Left cardiac atrium (tissue), 4 donors: ENCODE measurements at places on chromosomes 5 and 9.

- no peak for DNase-seq
Observed at GRCh38 chr9:121218357-121219027, 16.8 kb upstream of the RAB14 start.

- DNase-seq, result no peak
Observed at GRCh38 chr9:132804576-132805295, 73.3 kb downstream of the AK8 start.

DNA sequence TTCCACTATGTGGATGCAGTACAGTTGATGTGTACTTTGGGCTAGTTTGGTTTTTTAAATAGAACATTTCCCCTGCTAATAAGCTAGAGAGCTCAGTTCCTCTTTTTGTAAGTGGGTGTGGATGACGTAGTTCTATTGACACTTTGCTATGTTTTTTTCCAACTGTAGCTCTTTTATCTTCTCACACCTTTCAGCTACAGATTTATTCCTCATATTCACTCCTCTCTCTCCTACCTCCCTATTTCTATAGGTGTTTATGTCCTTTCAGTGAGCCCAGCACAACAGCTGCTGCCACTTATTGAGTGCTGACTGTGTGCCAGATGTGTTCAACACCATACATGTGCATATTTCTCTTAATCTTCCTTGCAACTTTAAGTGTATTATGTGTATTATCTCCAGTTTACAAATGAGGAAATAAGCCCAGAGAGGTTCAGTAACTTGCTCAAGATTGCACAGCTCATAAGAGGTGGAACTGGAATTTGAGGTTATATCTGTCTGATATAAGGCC, 215.7 kb downstream of the SEMA6A start:
- no peak for DNase-seq

DNA sequence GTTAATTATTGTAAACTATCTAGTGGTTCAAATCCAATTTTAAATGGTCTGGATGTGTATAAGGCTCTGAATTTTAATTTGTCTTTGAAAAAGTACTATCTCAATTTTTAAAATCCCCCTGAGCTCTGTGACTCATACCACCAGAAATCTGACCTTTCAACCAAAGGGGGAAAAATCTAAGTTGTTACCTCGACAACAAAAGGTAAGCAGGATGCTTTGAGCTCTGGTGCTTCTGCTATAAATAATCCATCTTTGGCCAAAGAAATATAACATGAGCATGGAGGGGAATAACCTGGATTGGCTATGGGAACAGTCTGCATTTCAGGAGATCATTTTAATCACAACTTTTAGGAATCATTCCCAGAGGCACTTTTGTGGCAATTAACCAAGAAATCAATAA, 76.3 kb upstream of the PCSK1 start:
- DNase-seq, result no peak

DNA sequence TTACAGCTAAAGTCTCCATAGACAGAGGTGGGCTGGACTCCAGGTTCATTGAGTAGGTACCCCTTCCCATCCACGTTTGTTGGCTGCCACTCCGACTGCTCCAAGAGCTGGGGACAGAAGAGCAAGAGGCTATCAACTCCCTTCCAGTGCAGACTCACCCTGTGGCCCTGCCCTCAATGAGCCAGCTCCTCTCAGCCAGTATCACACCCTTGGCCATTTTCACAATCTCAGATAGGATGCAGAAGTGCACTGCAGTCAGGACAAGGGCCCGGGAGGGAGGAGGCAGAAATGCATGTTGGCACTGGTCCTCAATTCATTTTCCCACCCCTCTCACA, 6.2 kb downstream of the IRF1 start:
- peak; percentile 25 for DNase-seq

- no peak for DNase-seq
Observed at GRCh38 chr9:128280084-128280622, 4.1 kb downstream of the SWI5 start.

DNA sequence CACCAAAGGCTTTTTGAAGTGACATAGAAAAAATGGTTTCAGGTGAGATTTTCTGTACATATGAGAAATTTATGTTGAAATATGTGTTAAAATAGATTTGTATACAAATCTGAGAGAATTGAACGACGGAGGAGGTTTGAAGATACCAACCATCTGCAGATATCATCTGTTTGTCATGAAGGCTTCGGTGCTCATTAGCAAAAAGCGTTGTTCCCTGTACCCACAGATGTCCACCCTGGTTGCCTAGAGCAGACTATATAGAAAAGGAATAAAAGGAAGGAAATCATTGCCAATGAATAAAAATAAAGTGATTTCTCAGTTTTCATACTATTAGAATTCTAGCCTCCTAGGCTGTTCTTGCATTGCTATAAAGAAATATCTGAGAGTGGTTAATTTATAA, 2262.8 kb upstream of the ACO1 start:
- DNase-seq, result no peak

DNA sequence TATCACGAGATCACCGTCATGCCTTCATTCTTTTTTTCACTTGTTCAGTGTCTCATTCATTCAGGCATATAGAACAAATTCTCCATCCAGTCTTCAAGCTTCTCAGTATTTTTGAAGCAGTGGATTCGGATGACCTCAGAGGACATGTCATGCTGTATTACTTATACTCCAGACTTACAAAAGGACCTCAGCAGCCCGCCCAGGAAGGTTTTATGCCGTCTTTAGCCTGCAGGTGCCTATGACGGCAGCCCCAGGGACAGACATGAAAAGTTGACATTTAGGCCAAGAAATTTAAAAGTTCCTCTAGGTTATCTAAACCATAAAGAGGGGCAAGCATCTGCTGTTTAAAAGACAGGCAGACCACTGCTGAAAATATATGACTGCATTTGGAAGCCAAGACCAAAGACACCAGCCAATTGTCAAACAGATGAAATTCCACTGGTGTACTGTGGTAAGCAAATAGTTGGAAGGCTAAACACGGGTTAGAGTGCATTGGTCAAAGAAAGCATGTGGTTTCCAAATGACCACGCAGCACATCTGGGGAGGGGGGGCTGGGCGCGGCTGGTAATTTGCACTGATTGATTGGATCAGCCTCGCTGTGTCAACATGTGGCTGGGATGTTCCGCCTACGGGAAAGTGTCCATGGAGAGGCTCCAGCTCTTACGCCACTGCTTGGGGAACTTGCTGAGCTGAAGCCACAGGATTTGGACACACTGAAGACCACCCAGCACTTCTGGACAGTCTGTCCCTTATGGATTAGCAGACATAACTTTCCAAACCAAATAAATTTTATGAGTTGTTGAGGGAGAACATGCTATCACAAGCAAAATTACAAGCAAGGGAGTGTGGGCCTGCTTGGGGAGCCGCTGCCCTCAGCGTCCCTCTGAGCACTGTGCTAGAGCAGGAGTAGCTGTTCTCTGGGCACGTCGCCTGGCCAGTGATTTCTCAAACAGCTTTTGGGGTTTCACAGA, 173.6 kb downstream of the FANCC start:
- DNase-seq, result peak; percentile 82

- no peak for DNase-seq
Observed at GRCh38 chr5:76681287-76681686, 34.6 kb upstream of the F2R start.

- no peak for DNase-seq
Observed at GRCh38 chr5:178142642-178143041, 11.0 kb downstream of the NHP2 start.

GRCh38 chr9:107176436-107177151, 106.5 kb upstream of the RAD23B start:
- DNase-seq, result no peak

DNA sequence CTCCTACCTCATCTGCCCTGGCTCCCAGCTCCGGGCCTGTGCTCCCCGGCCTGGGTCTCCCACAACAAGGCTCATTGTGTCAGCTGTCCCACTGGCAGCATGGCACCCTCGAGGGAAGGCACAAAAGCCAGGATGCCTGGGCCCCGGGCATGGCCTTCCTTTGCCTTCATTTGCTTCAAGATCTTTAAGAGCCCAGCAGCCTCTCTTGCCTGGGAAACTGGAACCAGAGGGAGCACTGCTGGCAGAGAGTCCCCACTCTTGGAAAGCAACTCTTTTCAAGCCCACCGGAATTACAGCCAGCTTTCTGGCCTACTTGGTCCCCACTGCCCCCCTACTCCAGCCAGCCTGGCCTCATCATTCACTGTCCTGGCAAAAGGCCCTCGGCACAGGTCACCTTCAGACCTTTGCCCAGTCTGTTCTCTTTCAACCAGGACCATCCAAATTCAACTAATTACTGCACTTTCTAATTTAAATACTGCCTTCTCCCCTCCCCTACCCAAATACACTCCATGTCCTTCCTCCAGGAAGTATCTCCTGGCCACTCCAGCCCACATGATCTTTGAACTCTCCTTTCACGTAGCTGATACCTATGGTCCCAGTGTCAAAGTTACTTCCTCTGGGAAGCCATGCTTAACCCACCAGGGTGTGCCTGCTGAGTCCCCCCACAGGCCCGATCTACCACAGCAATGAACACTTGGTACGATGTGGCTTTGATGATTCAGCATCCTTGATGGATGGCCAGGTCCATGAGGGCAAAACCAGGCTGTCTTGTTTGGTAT, 8.9 kb downstream of the ZER1 start:
- DNase-seq, result no peak

DNA sequence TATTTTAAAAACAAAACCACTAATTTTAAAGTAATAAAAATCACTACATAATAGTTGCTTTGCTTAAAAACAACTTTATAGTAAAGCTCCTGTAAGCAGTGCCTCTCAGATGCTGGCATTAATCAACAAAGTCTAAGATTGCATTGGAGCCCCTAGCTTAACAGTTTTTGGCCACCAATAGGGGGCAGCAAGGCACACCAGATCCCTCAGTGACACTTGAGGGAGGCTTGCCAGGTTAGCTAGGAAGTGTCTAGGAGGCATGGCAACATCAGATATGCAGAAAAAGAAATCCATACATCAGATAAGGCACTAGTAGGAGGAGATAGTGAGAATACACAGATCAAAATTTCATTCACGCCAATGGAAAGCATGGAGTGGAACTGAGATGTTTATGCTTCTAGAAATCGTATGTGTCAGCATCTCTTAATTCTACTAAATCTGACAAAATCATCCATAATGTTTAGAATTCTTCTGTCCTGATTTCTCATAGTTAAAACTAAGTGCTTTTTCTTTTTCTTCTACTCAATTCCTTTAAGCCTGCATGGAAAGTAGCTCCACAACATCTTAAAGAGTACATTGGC, 73.6 kb upstream of the PAM start:
- peak; percentile 77 for DNase-seq

DNA sequence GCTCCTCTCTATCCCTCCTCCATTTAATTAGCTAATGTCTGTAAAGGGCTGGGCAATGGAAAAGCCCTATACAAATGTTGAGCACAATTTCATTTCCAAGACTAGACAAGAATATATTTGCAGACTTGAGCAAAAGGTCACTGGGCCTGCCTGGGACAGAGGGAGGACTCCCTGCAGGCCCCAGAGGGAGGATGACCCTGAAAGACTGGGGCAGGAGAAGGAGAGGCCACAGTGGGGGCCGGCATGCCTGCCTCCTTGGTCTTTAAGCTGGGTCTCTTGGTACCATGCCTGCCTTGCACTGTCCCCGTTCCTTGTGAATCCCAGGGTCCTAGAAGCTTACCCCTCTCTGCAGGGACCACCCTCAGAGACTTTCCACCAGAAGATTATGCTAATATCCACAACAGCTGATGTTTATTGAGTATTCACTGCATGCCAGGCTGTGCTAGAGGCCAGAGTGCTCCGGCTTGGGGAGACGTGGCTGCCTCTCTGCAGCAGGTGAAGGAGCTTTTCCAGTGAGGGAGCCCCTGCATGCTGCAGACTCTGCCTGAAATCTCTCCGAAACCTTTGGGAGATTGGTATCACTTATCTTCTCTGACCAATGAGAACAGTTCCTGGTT, 72.7 kb upstream of the HSPA9 start:
- DNase-seq, result no peak

DNA sequence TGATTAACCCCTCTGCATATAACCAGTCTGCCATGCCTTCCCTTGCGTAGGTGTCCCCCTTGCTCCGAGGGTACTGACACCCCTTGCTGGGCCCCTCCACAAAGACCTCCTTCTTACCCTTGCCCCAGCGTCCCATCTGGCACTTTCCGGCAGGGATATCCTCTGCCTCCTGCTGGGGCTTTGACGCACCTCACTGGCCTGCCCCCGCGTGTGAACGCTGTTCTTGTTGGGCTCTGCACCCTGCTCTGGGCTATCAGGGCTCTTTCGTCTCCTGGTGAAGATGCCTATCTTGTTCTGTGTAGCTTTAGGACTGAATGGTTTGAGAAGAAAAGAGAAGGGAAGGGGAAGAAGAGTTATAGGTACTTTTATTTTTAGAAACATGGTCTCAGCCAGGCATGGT, 53.0 kb downstream of the SUB1 start:
- no peak for DNase-seq

- DNase-seq, result peak; percentile 37
Observed at GRCh38 chr5:172641359-172642050, 442 bp downstream of the NEURL1B start.

DNA sequence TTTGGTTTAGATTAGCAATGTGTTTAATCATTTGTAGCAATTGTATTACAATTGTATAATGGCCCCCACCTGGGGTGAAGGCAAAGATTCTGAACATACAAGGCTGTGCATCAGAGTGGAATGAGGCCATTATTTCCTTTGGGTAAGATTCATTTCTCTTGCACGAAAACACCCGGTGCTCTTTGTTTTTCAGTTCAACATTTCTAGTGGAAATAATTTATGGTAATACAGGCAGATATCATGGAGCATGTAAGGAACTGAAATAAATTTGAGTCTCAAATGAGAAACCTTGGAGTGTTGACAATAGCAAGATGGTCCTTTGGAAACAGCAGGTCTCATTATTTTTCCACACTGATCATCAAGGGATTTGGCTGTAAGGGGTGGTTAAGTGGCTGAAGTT, 475.9 kb downstream of the GABRG2 start:
- no peak for DNase-seq

GRCh38 chr5:123282444-123282843, 140.8 kb downstream of the CEP120 start:
- DNase-seq, result no peak

DNA sequence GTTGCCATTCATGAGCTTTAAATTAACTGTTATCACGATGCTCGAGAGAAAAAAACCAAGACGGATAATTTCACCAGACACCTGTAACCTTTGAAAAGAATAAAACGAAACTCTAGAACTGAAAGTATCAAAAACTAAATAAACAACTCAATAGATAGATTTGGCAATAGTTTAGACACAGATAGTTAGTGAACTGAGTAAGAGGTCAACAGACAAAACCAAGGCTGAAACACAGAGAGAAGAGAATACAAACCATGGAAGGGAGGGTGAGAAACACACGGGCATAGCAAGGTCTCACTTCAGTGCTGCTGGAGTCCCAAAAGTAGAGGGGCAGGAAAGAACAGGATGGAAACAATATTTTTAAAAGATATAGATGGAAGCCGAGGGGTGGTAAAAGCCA, 3.3 kb upstream of the OR2V1 start:
- no peak for DNase-seq

DNA sequence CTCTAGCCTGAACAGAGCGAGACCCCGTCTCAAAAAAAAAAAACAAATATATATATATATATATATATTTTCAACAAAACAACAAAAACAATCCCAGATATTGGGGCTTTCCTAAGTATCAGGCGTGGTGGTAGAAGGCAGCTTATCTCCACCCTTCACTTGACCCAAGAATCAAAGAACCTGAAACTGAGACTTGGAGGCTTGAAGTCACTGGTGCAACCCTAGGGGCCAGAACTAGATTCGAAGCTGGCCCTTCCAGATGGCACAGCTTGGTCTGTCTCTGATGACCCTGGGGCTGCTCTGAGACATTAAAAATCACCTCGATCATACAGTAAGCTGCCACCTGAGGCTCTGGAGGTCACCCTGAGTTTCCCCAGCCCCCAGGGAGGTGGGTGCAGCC, 1.3 kb upstream of the KCNMB1 start:
- no peak for DNase-seq
